Lower lobe of right lung (tissue), 2 donors: ENCODE measurements at places on chromosomes 13 and 19. TPM values are rescaled to one million over a fixed set of nuclear protein-coding genes. Genes with fewer than 3 reads are reported as not detected.

DNA sequence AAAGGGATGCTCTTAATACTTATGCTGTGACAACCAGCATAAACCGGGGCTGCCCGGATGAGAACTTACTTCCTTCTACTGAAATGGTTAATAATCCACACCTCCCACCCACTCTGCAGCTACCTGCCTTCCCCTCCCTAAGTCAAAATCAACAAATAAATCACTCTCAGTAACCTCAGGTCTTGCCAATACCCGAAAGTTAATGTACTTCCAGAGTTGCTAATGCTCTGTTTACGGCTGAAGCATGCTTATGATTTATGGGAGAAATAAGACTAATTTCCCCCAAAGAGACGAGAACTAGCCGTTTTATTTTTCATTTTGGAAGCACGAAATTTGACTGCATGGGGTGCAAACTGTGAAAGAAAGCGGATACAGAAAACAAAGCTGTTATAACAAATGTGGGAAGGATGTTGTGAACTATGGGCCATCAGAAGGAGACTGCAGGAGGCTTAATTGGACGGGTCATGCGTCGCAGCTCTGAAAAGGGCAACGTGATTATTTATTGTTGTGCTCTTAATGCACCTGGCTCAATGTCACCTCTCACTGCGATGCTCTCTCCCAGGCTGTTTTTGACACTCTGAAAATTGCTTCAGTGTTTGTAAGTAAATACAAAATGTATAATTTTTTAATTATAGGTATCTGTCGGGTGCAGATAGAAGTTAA, 114.0 kb upstream of the SLC7A1 start:
- H3K4me3 ChIP-seq = no peak overlapping the region
- DNase-seq = no peak
- H3K36me3 ChIP-seq = no peaks in the 10 kb centered on the region

GRCh38 chr19:7701654-7702457, at the start of gene FCER2:
Gene FCER2 (minus strand): TSS chr19:7702131. CDS start chr19:7699760, 2,371 bp downstream.
- peaks cover 10% of the 10 kb centered on the region for H3K4me1 ChIP-seq
- H3K36me3 ChIP-seq = no peaks in the 10 kb centered on the region
- H3K27ac ChIP-seq = no peak within 1 kb of the TSS
- peaks cover 28% of the 10 kb centered on the region for H3K27me3 ChIP-seq

GRCh38 chr19:33394723-33395560, 21.4 kb downstream of the CEBPG start:
- peaks cover 6% of the 10 kb centered on the region for H3K36me3 ChIP-seq
- no peaks in the 10 kb centered on the region for H3K27me3 ChIP-seq
- no peak overlapping the region for H3K27ac ChIP-seq

DNA sequence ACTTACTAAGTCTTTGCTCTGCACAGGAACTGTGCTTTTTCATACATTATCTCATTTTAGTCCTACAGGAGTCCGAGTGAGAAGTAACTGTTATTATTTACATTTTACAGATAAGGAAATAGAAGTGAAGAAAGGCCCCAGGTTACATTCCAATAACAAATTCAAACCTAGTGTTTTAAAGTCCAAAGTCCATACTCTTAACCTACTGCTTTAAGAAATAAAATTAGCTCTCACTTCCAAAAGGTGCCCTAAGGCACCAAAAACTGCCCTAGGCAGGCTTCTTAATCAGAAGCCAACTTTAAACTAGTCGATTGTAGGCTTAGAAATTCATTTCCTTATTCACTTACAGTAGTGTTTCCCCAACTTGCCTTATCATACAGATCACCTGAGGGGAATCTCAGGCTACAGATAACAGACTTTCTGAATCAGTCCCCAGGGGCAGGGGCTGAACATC, 555.9 kb downstream of the DIAPH3 start:
- DNase-seq = no peak
- no peaks in the 10 kb centered on the region for H3K27me3 ChIP-seq
- H3K4me1 ChIP-seq = no peaks in the 10 kb centered on the region
- no peaks in the 10 kb centered on the region for H3K36me3 ChIP-seq

DNA sequence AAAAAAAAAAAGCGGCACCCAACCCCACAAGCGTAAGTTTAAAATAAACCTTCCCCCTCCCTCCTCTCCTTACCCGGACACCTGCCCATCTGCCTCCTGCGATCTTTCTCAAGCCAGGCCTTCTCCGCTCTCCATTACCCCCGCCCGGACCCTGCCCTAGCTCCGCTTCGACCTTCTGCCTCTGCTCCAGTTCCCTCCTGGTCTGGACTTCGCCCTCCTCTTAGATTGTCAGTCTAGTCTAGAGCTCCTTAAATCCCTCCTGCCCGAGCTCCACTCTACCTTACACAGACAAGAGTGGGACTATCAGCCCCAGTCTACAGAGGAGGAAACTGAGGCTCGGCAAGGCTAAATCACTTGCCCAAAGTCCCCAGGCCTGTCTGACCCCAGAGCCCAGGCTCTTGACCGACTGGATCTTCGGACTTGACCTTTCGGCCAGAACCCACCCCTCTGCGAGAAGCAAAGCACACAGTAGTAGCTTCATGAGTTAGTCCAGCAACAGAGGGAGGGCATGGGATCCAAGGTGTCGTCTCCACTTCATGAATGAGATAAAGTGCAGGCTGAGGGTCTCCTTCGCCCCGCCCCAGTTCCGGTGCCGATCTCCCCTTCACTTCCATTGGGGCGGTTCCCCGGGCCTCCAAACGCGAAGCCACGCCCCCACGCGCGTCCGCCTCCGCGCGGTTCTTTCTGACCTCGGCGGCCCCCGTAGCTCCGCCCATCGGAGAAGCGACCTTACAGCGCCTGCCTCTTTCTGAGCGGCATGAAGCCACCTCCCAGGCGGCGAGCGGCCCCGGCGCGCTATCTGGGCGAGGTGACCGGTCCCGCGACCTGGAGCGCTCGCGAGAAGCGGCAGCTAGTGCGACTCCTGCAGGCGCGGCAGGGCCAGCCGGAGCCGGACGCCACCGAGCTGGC, at the start of gene SNAPC2:
TSS of gene SNAPC2 (plus strand) at position 729 of the 909 bp plus-strand sequence. CDS start at position 758, 29 bp downstream.
- peak; percentile 98 for DNase-seq
- peak within 1 kb of the TSS; percentile 80 for H3K4me3 ChIP-seq
- peak within 1 kb of the TSS; percentile 83 for H3K27ac ChIP-seq

GRCh38 chr13:108383667-108384066, 114.1 kb downstream of the TNFSF13B start:
- no peak for DNase-seq
- no peaks in the 10 kb centered on the region for H3K36me3 ChIP-seq
- H3K4me1 ChIP-seq = no peaks in the 10 kb centered on the region
- H3K27me3 ChIP-seq = no peaks in the 10 kb centered on the region
- H3K4me3 ChIP-seq = no peak overlapping the region
- H3K27ac ChIP-seq = no peak overlapping the region

- DNase-seq = no peak
- H3K27me3 ChIP-seq = no peaks in the 10 kb centered on the region
- no peaks in the 10 kb centered on the region for H3K4me1 ChIP-seq
- H3K4me3 ChIP-seq = no peak overlapping the region
Observed at GRCh38 chr13:89212186-89212585, 1541.0 kb downstream of the SLITRK5 start.

DNA sequence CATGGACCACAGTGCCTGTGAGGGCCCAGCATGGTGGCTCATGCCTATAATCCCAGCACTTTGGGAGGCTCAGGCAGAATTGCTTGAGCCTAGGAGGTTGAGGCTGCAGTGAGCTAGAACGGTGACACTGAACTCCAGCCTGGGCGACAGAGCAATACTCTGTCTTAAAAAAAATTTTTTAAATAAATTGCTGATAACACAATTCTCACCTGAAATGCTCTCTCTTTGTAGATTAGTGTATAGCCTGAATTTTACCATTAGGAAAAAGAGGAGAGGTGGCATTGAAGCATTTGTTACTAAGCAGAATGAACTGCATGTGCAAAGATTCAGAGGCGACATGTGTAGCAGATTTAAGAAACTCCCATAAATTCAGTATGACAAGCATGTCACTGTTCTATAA, 29.1 kb upstream of the MAP3K10 start:
- no peak overlapping the region for H3K27ac ChIP-seq
- no peaks in the 10 kb centered on the region for H3K36me3 ChIP-seq
- no peaks in the 10 kb centered on the region for H3K27me3 ChIP-seq
- no peak for DNase-seq
- no peak overlapping the region for H3K4me3 ChIP-seq

DNA sequence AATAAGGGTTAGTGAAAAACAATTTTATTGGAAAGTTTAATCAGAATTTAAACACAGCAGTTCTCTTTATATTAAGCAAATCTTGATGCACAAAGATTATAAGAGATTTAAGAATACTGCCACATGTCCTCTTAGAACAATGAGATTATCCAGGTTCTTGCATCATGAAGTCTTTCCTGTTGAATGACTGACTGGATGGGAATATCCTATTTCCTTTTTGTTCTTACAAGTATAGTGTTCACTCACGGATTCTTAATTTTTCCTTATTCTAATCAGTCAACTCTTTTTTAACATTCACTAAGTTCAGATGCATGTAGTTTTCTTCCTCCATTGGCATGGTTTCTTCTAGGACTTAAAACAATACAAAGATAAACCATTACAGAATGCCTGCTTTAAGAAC, 10.1 kb downstream of the URI1 start:
- H3K4me1 ChIP-seq = no peaks in the 10 kb centered on the region
- H3K27ac ChIP-seq = no peak overlapping the region
- H3K4me3 ChIP-seq = no peak overlapping the region
- no peaks in the 10 kb centered on the region for H3K27me3 ChIP-seq
- no peaks in the 10 kb centered on the region for H3K36me3 ChIP-seq
- DNase-seq = no peak

GRCh38 chr19:33691736-33692135, 70.0 kb downstream of the CHST8 start:
- H3K36me3 ChIP-seq = no peaks in the 10 kb centered on the region
- H3K27ac ChIP-seq = no peak overlapping the region

DNA sequence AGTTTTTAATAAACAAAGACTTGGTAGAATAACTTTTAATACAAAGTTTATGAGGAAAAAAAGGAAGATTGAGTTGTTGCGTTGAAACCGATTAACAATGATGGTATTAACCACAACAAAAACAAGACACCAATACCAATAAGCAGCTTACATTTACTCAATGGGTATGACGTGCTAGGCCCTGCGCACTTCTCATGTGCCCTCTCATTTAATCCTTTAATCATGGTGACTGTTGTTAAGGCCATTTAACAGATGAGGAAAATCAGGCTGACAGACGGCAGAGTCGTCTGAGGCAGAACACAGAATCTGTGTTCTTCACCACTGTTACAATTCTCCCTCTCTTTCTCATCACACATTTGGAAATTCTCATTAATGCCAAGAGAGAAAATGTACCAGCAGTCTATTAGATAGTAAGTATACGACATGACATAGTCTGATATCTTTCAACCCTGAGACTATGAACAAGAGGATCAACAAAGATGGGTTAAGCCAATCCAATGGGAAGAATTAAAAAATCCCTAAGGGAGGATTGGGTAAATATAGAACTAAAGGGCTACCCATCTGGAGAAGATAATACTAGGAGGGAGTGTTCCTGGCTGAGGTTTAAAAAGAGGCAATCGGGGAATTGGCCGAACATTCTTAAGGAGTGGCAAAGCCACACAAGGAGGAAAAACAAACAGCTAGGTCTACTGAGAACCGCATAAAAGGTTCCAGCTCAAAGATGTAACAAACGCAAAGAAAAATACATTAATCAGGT, 54.0 kb downstream of the DOCK9 start:
- DNase-seq = no peak
- H3K4me3 ChIP-seq = no peak overlapping the region
- peaks cover 37% of the 10 kb centered on the region for H3K36me3 ChIP-seq
- H3K27me3 ChIP-seq = no peaks in the 10 kb centered on the region

GRCh38 chr13:94344126-94344818, 135.2 kb downstream of the DCT start:
- H3K36me3 ChIP-seq = no peaks in the 10 kb centered on the region
- H3K4me3 ChIP-seq = no peak overlapping the region
- no peak overlapping the region for H3K27ac ChIP-seq
- H3K27me3 ChIP-seq = no peaks in the 10 kb centered on the region

Gene PRR22
- 2.7 TPM for total RNA-seq

Gene FAM32A
- 59.9 TPM for total RNA-seq

Gene LILRA1
- 7.6 TPM for total RNA-seq

Gene RXFP2
- total RNA-seq = not detected

Gene MYH14
- 113 TPM for total RNA-seq

Gene ZNF723
- total RNA-seq = not detected
